ENCODE measurements at places on chromosomes 6 and 20.

GRCh38 chr20:4726710-4727397, 5.1 kb downstream of the PRND start:
- DNase-seq = peak; percentile 49

DNA sequence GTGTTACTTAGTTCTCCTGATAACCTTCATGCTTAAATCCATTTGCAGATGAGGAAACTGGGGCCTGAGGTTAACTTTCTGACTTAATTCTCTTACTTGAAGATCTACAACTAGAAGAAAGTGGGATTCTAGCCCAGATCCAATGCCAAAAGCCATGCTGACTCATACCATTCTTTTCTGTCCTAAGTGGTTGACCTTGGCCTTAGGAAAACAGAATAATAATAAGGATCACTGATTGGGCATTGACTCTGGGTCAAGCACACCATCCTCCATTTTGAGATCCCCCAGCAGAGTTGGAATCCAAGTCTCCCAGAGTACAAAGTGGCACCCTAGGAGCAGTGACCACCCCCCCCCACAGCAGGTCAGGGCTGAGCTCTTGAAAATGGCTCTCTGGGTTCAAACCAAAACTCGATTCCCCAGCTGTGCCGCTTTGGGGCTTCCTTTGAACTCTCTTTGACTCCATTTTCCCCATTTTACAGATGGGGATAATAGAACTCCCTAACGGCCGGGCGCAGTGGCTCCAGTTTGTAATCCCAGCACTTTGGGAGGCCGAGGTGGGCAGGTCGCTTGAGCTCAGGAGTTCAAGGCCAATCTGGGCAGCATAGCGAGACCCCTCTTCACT, 12.8 kb upstream of the ZNF217 start:
- peak; percentile 88 for DNase-seq

DNA sequence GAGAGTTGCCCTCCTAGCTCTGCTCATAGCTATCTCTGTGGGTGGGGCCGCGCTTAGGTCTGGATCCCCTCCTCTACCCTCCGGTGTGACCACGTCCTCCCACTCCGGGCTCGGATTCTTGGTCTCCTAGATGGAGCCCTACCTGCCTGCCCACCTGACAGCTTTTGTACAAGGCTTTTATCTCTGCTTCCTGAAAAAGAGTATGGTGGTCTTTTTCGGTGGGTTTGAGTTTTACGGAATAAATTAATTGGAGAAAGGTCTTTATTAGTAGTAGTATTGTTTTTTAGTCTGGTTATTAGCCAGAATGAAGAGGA, 773 bp downstream of the SMAP1 start:
- DNase-seq = peak; percentile 29

GRCh38 chr20:56976336-56976735, 290.1 kb downstream of the BMP7 start:
- DNase-seq = no peak

DNA sequence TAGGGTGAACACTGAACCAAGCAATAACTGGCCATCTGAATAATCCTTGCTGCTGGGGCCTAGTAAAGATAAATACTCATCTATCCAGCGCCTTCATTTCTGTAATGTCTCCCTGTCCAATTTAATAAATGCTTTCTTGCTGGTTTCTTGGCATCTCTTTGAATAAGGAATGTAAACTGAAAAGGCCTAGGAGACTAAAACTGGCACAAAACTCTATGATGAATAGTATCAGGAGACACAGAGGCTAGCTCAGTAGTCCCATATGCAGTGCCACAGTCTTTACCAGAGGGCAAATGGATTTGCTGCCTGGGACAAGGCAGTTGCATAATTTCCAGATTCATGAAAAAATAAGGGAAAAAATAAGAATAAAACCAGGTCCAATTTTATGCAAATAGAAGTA, 324.4 kb downstream of the CENPW start:
- peak; percentile 25 for DNase-seq

DNA sequence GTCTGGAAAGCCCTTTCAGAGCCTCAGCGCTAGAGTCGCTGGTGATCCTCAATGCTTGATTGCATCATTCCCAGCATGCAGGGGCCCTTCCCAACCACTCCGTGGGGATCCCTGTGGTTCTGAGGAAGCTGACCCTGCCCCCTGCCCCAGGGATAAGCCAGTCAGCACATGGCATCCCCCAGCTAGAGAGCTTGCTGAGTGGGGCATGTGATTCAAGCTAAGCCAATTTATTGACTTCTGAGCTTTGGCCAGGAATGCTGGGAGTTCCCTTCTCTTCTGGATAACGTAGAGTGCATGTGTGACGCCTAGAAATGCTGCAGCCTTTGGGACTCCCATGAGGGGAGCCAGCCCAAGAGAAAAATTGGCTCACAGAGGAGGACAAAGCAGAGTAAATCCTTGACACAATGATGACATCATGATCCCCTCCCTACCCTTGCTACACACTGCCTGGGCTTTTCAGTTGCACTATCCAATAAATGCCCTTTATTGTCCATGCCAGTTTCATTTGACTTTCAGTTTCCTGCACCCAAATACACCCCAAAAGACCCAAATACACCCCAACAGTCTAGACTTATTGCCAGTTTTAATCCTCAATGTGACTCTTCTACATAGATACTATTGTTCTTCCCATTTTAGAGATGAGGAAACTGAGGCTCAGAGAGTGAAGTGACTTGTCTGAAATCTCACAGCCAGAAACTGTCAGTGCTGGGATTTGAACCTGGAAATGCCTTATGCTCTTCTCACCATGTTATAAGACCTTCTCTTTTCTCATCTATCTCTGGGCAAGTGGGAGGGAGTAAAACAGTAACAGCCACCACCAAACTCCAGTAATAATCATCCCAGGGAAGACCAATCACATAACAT, 34.3 kb downstream of the KCNB1 start:
- peak; percentile 28 for DNase-seq

DNA sequence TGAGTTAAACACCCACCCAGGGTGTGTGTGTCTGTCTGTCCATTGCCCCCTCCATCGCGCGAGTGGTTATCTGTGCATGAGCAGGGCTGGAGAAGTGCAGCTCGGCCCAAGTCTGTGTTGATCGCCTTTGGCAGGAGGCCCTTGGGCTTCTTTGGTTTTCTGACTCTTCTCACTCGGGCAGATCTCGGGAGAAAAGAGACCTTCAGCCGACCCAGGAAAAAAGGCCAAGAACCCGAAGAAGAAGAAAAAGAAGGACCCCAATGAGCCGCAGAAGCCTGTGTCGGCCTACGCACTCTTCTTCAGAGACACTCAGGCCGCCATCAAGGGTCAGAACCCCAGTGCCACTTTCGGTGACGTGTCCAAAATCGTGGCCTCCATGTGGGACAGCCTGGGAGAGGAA, 132.9 kb downstream of the JPH2 start:
- DNase-seq = no peak

- DNase-seq = no peak
Measured at GRCh38 chr20:61933951-61934715, 131.5 kb downstream of the TAF4 start.

GRCh38 chr6:117918454-117918853, 11.4 kb downstream of the SLC35F1 start:
- DNase-seq = no peak

- DNase-seq = no peak
Measured at GRCh38 chr6:164926686-164927085, 382.7 kb downstream of the C6orf118 start.

GRCh38 chr20:44448753-44449546, 26.7 kb upstream of the TTPAL start:
- no peak for DNase-seq
